HCT116 (cell line): ENCODE measurements at places on chromosomes 1 and 21. TPM values are rescaled to one million over a fixed set of nuclear protein-coding genes. Genes with fewer than 3 reads are reported as not detected.

GRCh38 chr1:100539836-100540536, 2.0 kb downstream of the GPR88 start:
- H3K36me3 ChIP-seq, result no peaks in the 10 kb centered on the region
- DNase-seq, result no peak
- H3K27ac ChIP-seq, result no peak overlapping the region
- no peak overlapping the region for H3K4me3 ChIP-seq

DNA sequence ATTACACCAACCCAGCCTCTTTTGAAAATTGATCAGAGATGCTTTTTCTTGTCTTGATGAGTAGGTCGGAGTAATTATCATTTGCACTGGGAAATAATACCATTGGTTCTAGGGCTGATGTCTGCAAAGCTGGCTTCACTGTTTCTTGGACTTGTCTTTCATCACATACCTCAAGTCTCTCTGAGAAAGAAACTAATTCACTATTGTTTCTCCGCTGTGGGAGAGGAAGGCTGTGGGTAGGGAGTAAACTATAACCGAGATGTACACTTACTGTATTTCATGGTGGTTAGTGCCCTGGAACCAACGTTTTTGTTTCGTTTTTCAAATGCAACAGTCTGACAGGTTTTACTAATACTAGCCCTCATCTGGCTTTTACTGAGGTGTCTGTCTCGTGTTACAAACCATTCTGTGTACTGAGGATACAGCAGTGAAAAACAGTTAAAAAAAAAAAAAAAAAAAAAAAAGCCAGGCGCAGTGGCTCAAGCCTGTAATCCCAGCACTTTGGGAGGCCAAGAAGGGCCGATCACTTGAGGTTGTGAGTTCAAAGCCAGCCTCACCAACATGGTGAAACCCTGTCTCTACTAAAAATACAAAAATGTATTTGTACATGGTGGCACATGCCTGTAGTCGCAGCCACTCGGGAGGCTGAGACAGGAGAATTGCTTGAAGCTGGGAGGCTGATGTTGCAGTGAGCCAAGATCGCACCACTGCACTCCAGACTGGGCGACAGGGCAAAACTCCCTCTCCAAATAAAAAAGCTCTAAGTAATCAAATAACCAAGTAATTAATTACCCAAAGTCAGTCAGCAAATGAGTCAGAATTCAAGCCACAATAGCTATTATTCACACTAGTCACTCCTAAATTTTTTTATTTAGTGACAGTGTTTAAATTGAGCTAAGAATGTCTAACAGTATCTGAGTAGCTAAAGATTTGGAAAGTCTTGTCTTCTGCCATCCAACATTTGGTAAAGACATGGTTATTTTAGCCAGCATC, 23.3 kb downstream of the TOMM20 start:
- peaks cover 14% of the 10 kb centered on the region for H3K4me1 ChIP-seq
- H3K36me3 ChIP-seq, result peaks cover 28% of the 10 kb centered on the region; the same call in 1 of the 2 replicates
- no peak for DNase-seq
- H3K27me3 ChIP-seq, result no peaks in the 10 kb centered on the region
- H3K27ac ChIP-seq, result no peak overlapping the region
- no peak overlapping the region for H3K4me3 ChIP-seq

Gene SYT14
- 0.07 TPM for total RNA-seq

DNA sequence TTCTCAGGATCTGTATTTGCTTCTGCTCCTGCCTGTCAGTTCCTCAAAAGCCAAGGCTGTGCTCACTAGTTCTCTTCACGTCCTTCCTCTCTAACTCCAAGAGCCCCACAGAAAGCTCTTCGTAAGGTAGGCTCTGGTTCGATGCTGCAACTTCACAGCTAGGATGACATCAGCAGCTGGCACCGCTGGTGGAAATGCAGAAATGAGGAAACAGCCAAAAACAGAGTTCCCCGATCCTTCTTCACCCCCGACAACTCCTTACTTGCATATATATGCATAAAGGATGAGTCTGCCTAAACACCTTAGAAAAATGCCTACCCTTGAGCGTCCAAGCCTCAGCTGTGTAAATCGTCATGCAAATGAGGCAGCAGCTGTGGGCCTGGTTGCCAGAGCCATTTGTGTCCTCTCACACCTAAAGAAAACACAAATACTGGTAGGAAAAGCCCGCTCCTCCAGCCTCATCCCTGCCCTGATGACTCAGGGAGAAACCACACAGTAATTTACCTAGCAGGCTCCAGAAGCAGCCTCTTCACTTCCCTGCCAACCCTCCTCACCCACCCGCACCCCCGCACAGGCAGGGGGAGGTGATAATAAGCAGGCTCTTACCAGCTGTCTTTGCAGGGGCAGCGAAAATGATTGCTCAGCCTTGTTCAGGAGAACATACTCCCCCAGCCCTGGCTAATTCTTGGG, 28.2 kb downstream of the BATF3 start:
- no peaks in the 10 kb centered on the region for H3K27me3 ChIP-seq
- H3K4me1 ChIP-seq, result peaks cover 17% of the 10 kb centered on the region
- no peaks in the 10 kb centered on the region for H3K36me3 ChIP-seq

DNA sequence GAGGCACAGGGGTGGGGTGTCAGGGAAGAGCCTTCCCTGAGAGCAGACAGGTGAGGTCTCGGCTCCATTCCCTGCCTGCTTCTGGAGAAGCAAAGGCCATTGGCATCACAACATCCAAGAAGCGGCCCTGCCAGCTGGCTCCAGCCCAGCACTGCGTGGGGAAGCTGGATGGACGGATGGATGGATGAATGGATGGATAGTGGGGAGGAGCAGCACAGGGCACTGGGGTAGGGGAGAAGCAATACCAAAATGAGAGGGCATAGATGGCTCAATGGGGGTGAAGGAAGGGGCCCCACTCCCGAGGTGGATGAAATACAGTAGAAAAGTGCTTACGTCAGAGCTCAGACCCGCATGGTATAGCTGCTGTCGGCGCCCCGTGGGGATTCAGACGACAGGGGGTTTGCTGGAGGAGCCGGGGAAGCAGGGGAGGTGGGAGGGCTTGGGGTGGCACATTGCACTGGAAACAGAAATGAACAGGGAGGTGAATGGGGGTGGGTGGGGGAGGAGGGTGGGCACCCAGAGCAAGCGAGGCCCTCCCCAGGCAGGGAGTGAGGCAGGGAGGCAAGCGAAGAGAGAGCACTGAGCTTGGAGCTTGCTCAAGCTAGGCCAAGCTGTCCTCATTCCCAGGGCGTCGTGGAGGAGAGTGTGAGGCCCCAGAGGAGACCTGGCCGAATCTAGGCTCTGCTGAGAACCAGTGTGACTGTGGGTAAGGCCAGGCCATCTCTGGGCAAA, 9.5 kb upstream of the GOLT1A start:
- peaks cover 12% of the 10 kb centered on the region; the same call in 1 of the 2 replicates for H3K4me1 ChIP-seq
- no peaks in the 10 kb centered on the region for H3K27me3 ChIP-seq
- DNase-seq, result no peak
- no peak overlapping the region for H3K27ac ChIP-seq
- H3K4me3 ChIP-seq, result no peak overlapping the region
- H3K36me3 ChIP-seq, result no peaks in the 10 kb centered on the region

Gene NDUFS2
- total RNA-seq, result 82.7 TPM

DNA sequence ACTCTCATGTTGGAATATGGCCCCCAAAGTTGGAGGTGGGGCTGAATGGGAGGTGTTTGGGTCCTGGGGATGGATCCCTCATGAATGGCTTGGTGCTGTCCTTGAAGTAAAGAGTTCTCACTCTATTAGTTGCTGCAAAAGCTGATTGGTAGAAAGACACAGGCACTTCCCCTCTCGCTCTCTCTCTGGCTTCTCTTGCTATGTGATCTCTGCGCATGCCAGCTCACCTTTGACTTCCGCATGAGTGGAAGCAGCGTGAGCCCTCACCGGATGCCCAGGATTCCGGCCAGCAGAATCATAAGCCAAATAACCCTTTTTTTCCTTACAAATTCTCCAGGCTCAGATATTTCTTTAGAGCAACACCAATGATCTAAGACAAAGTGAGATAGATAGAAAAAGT, 20.9 kb upstream of the CCSAP start:
- DNase-seq, result no peak
- no peak overlapping the region for H3K27ac ChIP-seq
- no peaks in the 10 kb centered on the region for H3K36me3 ChIP-seq

DNA sequence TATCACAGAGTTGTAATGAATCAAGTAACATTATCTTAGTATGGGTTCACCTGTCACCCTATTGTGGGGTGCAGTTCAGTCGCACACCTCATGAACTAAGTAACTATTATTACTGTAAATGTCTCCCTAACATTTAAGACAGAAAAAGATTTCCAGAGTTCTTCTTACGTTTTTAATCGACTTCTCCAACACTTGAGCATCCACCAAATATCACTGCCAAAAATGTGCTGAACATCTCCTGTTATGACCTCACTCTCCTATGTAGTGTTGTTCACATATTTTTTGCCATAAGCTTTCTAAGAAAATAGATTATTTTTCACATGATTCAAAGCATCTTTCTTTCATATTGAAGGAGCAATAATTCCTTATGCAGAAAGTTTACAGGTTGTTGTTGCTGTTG, 1.3 kb downstream of the TTLL7 start:
- H3K27me3 ChIP-seq, result no peaks in the 10 kb centered on the region
- no peak overlapping the region for H3K4me3 ChIP-seq
- H3K36me3 ChIP-seq, result no peaks in the 10 kb centered on the region
- H3K4me1 ChIP-seq, result peaks cover 6% of the 10 kb centered on the region; the same call in 1 of the 2 replicates
